ENCODE measurements at places on chromosomes 4 and X.

DNA sequence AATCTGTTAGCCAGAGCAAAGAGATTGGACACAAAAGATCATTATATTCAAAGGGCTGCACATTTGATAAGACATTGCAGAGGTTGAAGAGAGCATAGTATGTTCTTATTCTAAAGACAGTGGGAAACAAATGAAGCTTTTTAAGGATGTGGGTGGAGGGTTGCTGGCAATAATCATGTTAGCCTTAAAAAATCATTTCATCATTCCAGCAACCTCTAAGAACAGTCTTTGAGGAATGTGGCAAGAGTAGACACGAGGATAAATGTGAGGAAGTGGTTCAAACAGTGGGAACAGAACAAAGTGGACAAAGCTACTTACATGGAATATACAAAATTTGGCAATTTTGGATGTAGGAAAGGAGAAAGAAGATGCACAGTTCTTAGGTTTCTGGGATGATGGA lies 167.3 kb upstream of the SPRY1 start:
- DNase-seq, result no peak

DNA sequence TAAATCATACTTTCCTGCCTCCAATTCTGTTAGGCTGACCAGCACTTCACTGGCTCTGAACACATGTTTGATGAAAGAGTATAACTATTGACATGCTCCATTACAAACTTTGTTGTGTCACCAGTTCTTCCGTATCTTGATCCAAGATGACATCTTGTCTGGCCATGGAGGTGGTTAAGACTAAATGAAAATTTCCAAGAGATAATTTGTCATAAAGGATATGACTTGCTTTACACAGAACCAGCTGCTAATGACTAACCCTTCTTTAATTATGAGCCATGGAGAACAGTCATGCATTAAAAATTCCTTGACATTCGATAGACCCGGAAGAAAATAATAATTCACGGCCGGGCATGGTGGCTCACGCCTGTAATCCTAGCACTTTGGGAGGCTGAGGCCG lies 17.7 kb upstream of the N4BP2 start:
- DNase-seq, result no peak

GRCh38 chr4:186191200-186192065 lies at the start of gene CYP4V2:
TSS of gene CYP4V2 (plus strand) at chr4:186191567. CDS start at chr4:186191824, 257 bp downstream.
- DNase-seq, result peak; percentile 81

DNA sequence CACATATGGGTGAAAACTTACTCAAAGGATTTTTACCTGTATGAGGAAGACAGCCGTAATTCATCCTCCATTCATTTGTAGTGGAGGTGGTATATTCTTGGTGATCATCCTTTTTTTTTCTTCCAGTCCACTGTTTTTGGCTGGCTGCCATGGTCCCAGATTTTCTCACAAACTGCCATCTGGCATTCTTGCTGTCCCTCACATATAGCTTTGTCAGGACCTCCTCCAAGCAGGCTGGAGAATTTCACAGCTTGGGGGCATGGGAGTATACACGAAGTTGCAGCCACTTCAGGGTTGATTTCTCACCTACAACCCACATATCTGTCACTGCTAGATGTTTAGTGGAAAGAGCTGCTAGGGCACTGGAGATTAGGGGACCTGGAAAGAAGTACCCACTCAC lies 401.0 kb downstream of the IL1RAPL1 start:
- DNase-seq, result no peak

GRCh38 chrX:11470250-11470974 lies 177.2 kb downstream of the AMELX start:
- no peak for DNase-seq

GRCh38 chrX:38110231-38110630 lies 103.9 kb downstream of the SYTL5 start:
- no peak for DNase-seq

- no peak for DNase-seq
Measured at GRCh38 chr4:92270908-92271307, 32.9 kb upstream of the GRID2 start.

DNA sequence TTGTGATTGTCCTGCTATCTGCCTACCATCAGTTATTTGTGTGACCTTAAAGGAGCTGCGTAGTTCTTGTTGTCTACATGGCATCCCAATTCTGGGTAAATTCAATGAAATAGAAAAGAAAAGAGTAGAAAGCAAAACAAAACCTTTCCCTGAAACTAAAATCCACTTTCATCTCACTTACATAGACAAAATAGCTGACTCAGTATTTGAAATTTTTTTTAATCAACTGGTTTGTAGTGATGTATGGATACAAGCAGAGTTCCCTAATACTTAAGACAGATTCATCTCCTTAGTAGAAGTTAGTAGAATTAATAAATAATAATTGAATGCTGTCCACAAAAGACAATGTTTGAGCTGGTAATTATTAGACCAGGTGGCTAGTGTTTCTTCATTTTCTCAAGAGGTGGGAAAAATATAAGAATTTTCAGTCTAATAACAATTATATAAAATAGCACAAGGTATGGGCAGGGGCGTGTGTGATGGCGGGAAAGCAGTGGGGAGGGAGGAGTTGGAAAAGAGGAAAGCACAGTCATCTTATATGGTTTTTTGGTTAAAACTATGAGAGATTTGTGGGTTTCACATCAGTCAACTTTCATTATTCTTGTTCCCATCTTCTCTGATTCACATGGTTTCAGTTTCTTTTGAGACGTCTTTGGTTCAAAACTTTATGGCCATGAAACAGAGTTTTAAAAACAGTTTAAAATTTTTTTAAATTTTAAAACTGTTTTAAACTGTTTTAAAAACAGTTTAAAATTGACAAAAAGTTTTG lies 275.2 kb downstream of the SPRY1 start:
- no peak for DNase-seq

DNA sequence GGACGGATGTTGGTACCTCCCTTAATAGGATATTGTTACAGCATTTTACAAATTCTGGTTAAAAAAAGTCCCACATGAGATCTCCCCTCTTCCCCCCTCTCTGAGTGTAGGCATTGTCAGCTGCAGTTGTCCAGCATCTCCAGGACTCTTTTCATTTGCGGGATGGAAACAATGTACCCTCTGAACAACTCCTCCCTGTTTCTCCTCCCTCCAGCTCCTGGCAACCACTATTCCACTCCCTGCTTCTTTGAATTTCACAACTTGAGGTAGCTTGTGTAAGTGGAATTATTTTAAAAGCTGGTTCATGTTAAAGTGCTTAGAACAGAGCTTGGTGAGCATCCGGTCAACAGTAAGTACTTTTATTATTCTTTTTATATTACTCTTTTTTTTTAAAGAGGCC lies 69.8 kb downstream of the TBL1X start:
- no peak for DNase-seq

DNA sequence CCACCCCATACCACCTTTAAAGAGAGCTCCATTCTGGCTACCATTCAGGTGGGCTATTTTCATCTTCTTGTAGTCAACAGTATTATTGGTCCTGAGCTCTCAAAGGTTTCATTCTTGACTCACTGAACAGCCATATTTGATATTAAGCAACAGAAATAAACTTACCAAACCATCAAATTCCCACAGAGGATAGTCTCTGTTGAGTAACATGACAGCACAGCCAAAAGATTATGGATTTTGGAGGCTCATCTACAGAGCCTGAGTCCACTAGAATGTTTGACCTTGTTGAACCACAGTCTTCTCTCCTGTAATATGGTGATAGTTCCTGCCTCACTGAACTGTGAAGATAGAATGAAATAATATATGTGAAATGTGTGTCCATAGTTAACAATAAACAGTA lies 276.3 kb upstream of the LDB2 start:
- DNase-seq, result no peak

GRCh38 chrX:150837845-150838244 lies 60.6 kb downstream of the CD99L2 start:
- no peak for DNase-seq

DNA sequence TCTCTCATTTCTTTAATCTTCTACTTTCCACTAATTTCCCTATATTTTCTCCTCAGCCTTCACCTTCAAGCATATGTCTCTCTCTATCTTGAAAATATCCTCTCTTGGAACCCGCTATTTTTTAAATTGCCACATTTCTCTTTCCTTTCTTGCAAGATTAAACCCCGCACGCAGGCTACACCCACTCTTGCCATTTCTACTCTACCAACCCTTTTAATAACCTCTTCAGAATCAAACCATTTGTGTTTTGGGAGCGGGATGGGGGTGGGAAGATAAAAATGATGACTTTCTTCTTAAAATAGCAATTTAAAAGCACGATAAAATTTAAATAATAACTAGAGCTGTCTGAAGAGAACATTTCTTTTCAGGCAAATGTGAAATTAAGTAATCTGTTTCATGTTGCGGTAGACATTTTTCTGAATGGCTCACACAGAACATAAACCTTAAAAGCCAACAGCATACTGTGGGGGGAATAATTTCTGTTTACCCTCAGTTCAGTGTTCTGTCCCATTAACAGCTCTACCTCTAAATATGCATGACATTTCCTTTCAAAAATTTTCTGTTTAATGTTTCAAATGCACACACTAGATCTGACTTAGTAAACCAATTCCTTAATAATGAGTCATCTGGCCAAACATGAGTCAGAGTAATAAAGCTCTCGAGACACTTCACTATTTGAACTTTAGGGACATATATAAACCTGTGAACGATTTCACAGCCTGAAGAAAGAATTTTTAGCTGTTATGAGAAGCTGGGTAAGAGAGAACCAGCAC lies 20.5 kb downstream of the ARSJ start:
- DNase-seq, result no peak

DNA sequence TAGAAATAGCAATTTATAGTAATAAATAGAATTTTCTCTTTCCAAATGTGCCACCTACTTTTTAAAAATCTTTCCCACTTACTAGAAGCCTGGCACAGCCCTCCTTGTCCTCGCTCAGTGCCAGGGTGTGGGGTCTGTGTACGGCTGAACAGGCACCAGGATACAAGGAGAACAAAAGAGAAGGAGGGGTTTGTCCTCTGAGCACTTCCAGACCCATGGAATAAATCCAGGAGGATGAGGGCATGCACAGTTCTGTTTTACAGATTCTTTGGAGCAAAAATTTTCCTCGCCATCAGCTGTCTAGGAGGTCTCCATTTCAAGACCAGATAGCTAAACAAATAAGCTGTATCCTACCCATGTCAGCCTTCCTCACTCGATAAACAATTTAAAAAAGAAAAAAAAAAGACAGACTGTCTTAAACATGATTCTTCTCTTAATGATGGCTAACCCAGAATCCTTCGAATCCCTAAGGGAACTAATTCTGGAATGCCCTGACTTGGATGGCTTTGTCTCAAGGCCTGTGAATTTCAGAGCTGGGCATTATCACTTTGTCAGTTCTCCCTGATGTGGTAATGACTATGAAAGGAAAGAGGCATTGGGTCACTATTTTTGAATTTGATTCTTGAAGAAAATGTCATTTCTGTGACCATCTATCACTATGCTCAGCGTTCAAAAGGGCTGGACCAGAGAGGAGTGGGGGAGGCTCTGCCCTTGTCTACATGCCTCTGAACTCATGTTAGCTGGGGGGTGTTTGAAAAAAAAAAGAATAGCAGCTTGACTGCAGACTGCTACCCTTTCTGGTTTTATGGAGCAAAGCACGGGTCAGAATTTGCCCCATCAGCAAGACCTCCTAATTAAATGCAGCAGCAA lies 151.0 kb downstream of the DCTD start:
- no peak for DNase-seq

GRCh38 chr4:80053140-80053910 lies 19.7 kb downstream of the ANTXR2 start:
- no peak for DNase-seq

- no peak for DNase-seq
Measured at GRCh38 chrX:118353081-118353850, 7.4 kb downstream of the WDR44 start.

DNA sequence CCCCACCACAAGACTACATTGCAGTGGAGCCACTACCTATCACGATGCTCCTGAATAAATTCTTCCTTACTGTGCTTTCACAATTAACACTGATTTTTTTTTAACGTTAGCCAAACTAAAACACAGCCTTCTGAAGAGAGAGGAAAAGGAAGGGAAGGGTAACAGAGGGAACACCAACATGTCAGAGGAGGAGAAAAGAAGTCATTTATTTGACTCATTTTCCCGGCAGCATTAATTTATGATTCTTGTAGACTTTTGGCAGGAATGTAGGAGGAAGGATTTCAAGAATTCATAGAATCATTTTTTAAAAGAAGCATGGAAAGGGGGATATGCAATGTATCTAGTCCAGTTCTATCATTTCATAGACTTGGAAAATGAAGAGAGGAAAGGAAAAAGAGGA lies 74.3 kb upstream of the IQCM start:
- no peak for DNase-seq

DNA sequence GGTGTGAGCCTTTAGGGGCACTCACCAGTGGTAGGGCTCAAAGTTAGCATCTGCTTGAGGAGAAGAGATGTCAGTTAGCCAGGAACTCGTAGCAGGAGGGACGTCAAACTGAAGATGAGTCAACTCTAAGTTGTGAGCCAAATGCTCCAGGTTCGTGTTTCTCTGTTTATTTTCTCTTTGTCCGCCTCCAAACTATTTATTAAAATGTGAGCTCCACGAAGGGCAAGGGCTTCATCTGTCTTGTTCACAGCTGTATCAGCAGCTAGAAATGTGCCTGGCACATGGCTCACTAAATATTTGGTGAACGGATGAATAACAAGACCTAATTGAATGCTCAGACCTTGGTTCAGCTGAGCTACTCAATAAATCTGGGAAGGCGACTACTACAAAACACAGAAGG lies 248.9 kb downstream of the BCOR start:
- no peak for DNase-seq

DNA sequence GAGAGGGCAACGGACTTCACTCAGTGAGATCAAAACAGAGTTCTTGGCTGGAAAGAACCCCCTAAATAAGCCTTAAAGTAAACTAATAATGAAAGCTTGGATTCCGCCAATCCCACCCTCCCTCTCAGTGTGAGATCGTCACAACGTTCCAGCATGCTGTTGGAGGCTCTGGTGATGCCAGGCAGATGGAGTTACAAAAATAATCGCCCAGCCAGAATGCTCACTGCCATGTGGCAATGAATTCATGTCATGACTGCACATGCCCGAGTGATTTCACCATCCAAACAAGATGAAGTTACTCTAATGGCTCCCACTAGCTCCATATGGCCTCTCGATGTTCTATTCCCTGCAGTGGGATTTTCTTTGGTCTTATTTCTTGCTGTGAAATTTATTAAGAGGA lies 248.0 kb downstream of the SPATA18 start:
- no peak for DNase-seq

- DNase-seq, result no peak
Measured at GRCh38 chrX:73922856-73923455, 360.0 kb downstream of the CHIC1 start.

GRCh38 chrX:152025656-152026440 lies 51.4 kb upstream of the GABRE start:
- no peak for DNase-seq
